ENCODE measurements at places on chromosomes 2 and 18.

DNA sequence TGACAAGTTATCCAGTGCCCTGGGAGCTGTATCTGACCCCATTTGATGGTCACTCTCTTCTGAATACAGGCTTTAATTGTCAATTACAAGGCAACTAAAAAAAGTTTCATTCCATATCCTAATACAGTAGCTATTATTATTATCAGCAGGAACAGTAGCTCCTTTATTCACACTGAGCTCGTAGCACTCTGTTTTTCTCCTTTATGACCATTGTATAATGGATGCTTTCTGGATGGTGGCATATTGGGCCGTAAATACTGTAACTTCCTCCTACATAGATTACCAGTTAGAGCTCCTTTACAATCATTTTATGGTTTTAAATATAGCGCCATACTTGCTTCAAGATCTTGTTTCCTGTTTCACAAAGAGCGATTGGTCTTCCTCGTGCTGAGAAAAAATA, 1040.3 kb downstream of the TSN start:
- DNase-seq = no peak

DNA sequence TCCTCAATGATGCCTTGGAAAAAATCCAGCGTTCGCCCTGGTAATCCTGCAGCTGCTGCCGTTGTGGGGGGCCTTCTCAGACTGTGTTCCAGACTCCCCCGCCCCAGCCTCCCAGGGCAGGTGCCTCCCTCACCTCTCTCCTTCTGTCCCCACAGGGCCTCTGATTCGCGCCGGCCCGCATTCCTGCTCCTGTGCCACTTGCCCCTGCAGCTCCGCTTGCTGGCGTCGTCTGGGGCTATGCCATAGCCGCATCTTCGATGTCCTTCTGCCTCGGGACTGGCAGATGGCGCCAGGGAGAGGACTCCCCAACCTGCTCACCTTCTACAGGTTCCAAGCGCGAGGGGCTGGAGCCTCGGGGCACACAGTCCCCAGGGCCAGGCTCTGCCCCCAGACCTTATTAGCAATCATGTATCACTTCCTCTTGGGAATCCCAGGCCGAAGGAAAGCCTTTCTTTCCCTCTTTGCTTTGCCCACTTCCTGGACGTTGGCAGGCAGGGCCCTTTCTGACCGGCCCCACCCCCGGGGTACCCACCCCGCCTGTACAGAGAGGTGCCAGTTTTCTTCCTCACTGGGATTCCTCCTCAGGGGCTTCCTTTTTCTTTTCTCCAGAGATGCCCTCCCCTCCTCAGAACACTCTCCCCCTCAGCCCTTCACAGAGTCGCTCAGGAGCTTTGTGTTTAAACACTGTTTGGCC, 4.4 kb downstream of the SPATA3 start:
- peak; percentile 33 for DNase-seq

DNA sequence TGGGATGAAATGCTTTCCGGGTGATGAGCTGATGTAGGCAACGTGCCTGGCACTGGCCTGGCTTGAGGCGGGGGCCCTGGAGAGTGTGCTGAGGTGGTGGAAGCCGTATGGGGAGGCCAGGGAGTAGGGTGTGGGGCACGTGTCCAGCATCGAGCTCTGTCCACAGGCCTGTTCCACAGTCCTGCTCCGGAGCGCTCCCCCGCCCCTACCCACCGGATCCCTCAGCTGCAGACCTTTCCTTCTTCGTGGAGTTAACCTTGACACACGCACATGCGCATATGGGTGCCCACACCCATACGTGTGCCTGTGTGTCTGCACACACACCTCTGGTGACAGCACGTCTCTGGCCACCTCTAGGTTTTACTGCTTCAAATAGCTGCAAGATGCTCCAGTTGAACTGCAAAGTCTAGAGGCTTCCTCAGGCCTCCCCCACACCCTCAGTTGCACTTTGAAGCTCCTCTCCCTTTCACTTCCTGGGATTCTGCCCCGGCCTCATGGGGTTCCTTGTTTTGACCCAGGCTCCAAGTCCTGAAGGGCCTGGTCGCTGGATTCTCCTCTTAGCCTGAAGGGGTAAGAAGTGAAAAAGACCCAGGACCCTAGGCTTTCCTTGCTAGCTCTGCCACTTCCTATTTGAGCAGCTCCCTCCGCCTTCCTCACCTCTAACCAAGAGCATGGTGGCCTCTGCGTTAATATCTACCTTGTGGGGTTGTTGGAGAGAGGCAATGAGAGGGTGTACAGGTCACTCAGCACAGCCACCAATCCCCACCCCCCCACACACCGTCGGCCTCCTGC, 49.5 kb downstream of the INHBB start:
- DNase-seq = no peak

DNA sequence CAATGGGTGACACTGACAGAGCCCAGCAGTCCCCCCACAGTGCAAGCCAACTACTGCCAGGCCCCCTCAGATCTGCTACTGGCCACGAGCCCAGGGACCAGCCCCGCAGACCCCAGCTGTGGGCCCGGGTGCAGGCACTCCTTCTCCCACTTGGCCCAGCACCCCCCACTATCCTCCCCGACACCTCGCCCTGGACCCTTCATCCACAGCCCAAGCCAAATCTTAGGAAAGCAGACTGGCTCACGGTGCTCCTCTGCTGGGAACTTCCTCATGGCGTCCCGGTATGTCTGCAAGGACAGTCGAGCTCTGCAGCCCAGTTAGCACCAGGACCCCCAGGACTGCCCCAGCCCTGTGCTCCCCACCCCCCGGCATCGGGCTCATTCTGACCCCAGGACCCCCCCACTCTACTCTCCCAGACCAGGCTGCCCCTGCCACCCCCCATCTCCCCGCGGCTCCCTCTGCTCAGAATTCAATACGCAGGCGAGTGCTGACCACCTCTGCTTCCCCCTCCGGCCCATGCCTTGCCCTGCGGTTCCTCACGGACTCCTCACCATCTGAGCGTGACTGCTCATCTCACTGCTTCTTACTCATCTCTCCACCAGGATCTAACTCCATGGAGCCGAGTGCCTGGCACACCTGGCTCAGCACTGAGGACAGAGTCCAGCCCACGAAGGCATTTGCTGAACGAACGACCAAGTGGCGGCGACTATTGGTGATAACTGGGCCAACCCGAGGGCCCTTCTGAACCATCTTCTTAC, 85.7 kb downstream of the PXDN start:
- DNase-seq = no peak

- no peak for DNase-seq
These were observed 208.2 kb upstream of the CHAC2 start for GRCh38 chr2:53559302-53559966.

- peak; percentile 24 for DNase-seq
These were observed 32.7 kb downstream of the SIX3 start for GRCh38 chr2:44974064-44974715.

- no peak for DNase-seq
These were observed 37.7 kb downstream of the TRAK2 start for GRCh38 chr2:201413552-201413951.

- DNase-seq = peak; percentile 84
These were observed 47.4 kb downstream of the VWA3B start for GRCh38 chr2:98134172-98135005.

- DNase-seq = no peak
These were observed 186.5 kb upstream of the KLHL29 start for GRCh38 chr2:23198316-23199114.

DNA sequence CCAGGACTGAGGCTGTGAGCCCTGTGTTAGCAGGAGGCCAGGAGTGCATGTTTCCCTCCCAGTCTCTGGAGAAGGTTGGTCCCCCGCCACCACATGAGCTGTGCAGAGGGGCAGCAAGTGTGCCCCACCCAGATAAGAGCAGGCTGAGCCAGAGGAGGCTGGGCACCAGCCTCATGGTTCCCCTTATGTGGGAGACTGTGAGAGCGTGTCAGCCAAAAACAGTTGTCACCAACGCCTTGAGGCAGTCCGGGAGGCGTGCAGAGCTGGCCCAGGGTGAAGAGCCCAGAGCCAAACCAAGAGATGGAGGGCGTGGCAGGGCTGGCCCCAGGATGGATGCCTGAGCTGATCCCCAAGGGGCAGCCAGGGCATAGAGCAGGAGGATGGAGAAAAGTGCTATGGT, 128.7 kb upstream of the GLI2 start:
- no peak for DNase-seq

DNA sequence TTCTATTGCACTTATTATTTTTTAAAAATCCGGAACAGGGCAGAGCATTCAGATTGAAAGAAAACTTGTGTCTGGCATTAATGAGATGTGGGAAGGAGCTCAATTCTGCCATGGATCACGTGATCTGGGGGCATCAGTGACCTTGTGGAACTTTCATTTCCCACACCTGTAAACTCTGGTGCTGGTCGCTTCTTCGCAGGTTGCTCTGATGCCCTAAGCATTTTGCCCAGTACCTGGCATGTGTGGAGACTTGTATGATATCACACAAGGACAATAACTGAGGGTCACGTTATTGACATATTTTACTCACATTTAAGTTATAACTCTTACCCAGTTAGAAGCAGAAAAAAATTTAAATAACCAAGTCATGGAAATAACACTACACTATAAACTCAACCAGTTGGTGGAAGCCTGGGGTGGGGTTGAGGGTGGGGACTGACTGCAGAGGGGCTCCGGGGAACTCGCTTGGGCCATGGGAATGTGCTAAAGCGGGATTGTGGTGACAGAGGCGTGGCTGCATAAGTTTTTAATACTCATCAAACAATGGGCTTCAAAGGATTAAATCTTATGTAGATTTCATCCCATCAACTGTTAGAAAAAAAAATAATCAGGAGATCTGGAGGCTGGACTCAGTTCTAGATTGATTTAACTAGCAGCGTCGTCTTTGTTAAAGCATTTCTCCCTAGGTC, 36.5 kb downstream of the ST3GAL5 start:
- no peak for DNase-seq

DNA sequence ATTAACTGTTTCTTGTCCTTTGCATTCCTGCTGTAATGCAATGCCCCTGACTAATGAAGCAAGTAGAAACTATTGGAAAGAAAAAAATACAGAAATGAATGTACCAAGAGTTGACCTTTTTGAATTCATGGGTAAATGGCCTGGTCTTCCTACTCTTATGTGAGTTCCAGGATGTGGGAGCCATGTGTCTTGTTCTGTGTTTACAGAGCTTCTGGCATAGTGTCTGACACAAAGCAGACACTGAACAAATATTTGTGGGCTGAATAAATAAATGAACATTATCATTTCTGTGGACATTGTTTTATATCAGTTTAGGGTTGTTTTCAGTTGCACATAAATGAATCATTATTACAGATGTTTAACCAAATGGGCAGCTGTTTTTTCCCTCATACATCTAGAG, 155.5 kb downstream of the CD8B2 start:
- DNase-seq = no peak

DNA sequence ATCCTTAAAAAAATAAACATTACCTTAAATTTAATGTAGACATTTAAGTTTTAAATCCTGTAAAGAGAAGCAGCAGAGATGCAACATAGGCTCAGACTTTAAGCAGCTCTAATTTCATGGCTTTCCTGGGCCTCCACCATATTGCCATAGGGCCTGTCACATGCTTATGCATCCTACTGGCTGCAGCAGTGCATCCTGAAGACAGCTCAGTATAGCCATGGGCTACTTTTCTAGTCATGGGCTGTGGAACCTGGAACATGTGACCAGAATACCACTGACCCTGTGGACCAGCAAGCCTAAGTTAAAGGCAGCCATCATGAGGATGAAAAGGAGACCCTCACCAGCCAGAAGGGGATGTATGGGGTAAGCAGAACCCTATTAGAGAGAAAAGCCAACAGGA, 10.7 kb downstream of the RMP24 start:
- no peak for DNase-seq

DNA sequence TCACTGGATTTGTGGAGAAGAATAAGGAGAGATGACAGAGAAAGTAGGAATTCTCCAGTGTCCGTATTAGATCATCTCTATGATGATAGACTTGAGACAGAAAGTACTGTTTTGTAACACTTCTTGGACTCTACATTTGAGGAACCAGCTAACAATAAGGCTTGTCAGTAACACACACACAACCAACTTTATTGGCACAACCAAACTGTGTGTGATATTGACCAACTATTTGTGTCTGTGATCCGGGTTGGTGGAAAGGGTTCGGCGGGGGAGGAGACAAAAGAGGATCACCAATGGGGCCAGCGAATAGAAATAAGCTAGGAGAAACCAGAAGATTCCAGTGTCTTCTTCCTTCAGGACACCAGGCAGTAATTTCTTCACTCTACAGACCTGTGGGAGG, 79.8 kb downstream of the MARCHF4 start:
- DNase-seq = no peak

DNA sequence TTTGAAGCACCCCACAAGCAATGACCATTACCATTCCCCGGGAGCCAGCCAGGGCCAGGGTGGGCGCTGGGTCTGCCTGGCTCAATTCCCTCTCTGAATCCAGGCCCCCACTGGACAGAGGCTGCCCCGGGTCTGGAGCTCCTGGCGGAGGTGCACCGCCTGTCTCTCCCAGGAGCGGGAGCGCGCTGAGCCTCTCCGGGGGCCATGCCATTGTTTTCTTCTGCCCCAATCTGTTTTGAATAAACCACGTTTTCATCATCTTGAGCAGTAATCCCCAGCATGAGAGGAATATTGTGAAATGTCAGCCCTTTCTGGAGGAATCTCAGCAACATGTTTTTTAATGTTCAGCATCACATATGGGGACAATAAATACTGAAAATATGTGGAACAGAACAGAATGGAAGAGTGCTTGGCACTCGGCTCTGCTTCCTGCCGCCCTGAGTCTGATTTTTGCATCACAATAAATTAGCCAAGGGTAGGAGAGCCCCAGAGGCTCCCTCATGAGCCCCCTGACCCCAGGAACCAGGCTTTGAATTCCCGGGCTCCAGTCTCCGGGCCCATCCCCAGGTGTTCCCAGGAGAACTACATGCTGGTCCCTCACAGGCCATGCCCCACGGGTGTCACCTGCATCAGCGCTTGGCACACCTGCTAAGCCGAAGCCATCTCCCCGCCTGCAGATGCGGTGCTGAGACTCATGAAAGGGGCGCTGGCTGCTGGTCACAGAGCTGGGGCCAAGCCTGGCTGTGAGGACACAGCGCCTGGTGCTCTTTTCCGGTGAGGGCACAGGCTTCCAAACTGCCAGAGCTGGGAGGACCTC, 88.8 kb downstream of the INHBB start:
- DNase-seq = no peak

- no peak for DNase-seq
These were observed 16.7 kb upstream of the GTF2A1L start for GRCh38 chr2:48600917-48601316.

DNA sequence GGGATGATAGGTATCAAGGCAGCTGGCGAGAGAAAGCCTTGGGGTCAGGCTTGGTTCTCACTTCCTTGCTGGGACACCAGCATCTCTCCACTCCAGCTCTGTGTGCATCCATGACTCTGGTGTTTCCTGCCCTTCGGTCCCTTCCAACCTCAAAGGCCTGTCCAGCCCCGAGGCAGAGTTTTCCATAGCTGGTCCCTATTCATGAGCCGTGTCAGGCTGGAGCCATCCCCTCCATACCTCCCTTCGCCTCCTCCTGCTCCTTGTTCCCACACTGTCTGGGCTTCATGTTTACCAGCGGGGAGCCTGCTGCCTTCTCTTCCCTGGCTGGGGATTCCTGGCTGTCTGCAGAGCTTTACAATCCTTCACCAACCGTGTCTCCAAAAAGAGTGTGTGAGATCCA, 51.2 kb downstream of the DYSF start:
- no peak for DNase-seq

GRCh38 chr2:208134928-208135586, 5.4 kb upstream of the CRYGC start:
- peak; percentile 35 for DNase-seq

GRCh38 chr2:144461308-144461766, 58.6 kb downstream of the ZEB2 start:
- no peak for DNase-seq

- no peak for DNase-seq
These were observed 3.6 kb upstream of the ANO7 start for GRCh38 chr2:241184901-241185300.

All from activated CD4-positive, alpha-beta T cell treated with anti-CD3 and anti-CD28 coated beads for 36 hours (primary cell).